ENCODE measurements at places on chromosomes 3 and 15. TPM values are rescaled to one million over a fixed set of nuclear protein-coding genes. Genes with fewer than 3 reads are reported as not detected.

TLR9 gene
- total RNA-seq: not detected

DET1 gene
- total RNA-seq: 4.0 TPM

HMCES gene
- total RNA-seq: 43.0 TPM

LRRC34 gene
- 17.1 TPM for total RNA-seq

TIMP4 gene
- 0.22 TPM for total RNA-seq

TUSC7 gene
- not detected for total RNA-seq

WDR93 gene
- not detected for total RNA-seq

SLMAP gene
- 53.5 TPM for total RNA-seq

CCR9 gene
- 0.17 TPM for total RNA-seq

ATP11B gene
- total RNA-seq: 30.0 TPM

OR5AC2 gene
- not detected for total RNA-seq

SSUH2 gene
- total RNA-seq: 0.07 TPM

RLBP1 gene
- total RNA-seq: not detected

ADAMTS7 gene
- 10.5 TPM for total RNA-seq

DUOXA2 gene
- total RNA-seq: not detected

NDN gene
- total RNA-seq: 77.3 TPM

INSYN1 gene
- 2.0 TPM for total RNA-seq

ZBTB38 gene
- total RNA-seq: 51.5 TPM

SAXO2 gene
- 2.2 TPM for total RNA-seq

P2RY1 gene
- total RNA-seq: 0.06 TPM
